ENCODE measurements at places on chromosomes 4 and X. TPM values are rescaled to one million over a fixed set of nuclear protein-coding genes. Genes with fewer than 3 reads are reported as not detected.

MID1IP1 gene
- total RNA-seq, result 73.6 TPM

RAB39B gene
- total RNA-seq, result 9.8 TPM

CXCL9 gene
- total RNA-seq, result 0.20 TPM

ZCCHC12 gene
- not detected for total RNA-seq

RIPPLY1 gene
- total RNA-seq, result not detected
